ENCODE measurements at places on chromosomes 1 and 21.

DNA sequence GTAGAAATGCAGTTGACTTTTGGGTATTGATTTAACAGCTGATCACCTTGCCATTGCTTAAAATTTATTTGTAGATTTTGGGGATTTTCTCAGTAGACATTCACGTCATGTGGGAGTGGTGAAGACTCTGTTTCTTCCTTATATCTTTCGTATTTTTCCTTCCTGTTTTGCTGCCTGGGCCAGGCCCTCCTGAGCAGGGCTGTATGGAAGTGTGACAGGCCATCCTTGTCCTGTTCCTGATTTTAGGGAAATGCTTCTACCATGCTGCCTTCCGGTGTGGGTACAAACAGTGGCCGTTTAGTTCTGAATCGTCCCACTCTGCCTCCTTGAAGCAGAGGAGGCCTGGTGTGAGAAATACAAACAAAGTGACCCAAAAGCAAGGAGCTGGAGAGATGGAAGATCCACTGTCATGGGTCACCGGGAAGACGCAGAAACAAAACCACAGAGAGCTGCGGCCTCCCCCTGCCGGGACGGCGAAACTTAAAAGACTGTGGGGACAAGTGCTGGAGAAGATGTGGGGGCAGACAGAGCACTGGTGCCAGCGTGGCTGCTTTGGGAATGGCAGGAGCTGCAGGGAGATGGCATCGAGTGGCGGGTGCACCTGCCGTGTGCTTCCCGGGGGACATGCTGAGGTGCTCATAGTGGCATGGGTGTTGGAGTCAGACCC, 7.6 kb downstream of the AGPAT3 start:
- no peak for DNase-seq

GRCh38 chr1:36208978-36209703, 15.1 kb upstream of the THRAP3 start:
- no peak for DNase-seq

GRCh38 chr21:25402134-25402961, 204.9 kb downstream of the MRPL39 start:
- DNase-seq, result no peak

GRCh38 chr1:180616439-180616838, 15.4 kb upstream of the XPR1 start:
- DNase-seq, result no peak

DNA sequence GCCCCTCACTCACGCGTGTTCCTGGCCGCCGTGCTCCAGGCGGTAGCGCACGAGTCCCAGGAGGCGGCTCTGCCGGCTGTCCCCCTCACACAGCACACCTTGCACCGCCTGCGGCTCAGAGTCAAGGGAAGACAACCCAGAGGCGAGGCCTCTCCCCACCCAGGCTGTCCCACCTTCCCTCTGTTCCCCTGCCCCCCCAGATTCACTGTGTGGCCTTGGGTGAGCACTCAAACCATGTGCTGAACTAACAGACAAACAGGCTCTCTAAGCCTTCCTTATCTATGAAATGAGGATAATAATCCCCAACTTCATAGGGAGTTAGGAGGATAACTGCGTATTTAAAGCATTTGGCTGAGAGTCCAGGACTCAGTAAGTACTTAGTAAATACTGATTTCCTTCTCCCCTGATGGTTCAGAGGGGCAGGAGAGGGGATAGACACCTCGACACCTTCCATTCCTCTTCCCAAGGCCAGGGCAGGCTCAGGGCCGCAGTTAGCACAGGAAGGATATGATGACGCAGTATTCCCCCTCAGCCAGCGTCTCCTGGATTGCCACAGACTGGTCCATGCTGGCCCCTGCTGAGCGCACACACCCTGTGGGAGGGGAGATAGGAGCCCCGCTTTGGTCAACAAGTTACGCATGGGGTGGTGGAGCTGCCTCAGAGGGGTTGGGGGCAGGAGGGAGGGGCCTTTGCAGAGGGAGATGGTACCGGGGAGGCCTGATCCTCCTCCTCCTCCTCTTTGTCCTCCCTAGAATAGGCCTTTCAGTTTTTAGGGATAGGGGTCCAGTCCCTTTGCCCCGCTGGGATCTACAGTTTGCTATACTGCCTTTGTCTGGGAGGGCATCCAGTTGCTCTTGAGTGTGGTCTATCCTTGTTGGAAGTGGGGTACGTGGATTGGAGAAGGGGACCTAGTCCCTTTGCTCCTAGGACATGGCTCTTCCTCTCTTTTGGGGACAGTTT, 830 bp downstream of the INPP5B start:
- DNase-seq, result no peak

DNA sequence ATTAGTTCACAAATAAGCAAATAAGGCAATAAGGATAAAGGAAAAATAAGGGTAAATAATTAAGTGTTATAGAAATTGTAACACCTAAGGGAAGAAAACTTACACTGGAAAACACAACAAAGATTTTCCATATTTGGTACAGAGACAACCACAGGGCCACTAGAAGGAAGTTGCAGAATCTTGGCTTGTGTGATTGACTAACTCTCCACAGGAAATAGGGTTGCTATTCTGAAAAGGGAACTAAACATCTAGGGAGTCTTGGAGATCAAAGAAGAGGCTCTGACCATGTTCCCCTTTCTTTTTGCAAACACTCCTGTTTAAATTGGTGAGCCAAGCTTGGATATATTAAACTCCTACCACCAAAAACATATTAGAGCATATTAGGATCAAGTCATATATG, 59.1 kb downstream of the APCS start:
- no peak for DNase-seq

GRCh38 chr21:35648512-35648911, 411.8 kb downstream of the SETD4 start:
- DNase-seq, result no peak

DNA sequence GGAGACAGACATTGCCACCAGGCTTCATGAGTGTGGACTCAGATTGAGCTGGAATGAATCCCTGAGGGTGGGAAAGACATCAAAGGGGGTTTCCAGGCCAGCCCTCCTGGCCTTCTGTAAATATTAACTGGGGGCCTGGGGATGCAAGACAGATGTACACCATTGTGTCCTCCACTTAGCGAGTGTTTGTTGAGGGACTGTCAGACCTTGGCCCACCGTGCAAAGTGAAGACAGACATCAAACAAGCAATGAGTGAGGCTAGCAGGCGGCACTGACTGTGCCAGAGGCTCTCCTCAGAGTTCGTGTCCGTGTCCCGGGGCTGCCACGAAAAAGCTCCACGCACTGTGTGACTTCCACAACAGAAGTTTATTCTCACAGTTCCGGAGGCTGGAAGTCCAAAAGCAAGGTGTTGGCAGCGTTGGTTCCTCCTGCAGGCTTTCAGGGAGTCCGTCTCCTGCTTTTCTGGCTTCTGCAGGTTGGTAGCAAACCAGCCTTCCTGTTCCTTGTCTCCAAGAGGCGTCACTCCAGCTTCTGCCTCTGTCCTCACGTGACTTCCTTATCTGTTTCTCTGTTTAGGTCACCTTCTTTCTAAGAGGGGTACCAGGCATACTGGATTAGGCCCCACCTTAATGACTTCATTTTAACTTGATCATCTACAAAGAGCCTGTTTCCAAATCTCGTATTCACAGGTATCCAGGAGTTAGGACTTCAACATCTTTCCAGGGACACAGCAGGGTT, 59.1 kb downstream of the DISP3 start:
- DNase-seq, result no peak

- no peak for DNase-seq
Observed at GRCh38 chr1:228400692-228401454, 5.8 kb downstream of the TRIM11 start.

DNA sequence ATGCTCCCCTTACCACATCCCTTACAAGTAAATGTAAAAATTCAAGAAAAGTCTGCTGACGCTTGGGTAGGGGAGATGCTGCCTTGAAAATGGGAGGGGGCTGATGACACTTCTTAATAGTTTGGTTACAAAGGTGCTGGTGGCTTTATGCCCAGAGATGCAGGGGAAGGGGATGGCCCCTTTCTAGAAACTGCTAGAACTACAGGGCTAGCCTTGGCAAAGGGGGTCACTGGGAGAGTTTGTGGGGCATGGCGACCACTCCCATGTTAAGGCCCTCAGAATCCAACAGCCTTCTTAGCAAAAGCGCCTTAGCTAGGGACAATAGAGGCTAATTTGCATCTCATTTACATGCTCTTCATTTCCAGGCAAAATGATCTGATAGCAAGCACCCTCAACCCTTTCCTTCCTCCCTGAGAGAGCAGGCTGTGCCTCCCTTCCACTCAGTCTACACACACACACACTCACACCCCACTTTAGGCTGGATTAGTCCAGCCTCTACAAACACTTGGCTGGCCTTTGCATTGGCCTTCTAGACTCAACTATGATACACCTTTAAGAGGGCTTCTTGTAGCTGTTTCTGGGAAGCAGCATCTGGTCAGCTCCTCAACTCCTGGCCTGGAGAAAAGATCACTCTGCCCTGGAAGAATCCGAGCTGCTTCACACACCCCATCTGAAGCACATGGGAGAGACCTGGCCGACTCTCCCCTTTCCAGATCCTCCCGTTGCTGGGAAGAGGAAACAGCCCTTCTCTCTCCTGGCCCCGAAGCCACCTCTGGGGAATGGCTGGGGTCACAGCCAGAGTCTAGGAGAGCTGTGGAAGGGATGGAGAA, 1.7 kb downstream of the SEMA6C start:
- DNase-seq, result no peak

GRCh38 chr1:217493290-217493689, 137.6 kb downstream of the GPATCH2 start:
- no peak for DNase-seq

DNA sequence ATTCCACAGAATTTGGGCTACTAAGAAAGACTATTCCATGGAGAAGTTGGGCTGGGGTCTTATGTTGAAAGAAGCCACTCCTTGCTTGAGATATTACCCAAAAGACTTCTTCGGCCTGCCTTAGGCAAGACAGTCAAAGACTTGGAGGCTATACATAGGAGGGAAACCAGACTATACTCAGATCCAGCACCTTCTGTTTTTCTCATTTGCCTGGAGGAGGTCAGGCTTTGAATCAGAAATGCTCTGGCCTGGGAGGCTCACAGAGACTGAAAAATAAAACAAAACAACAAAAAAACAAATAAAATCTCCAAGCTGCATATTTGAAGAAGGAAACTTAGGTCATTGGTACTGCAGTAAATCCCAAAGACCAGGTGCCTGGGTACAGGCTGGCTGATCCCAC, 38.4 kb upstream of the EXOSC10 start:
- no peak for DNase-seq

- DNase-seq, result no peak
Observed at GRCh38 chr1:227898502-227899140, 49.1 kb downstream of the WNT9A start.

- no peak for DNase-seq
Observed at GRCh38 chr1:95021119-95021518, 51.6 kb downstream of the ALG14 start.

GRCh38 chr21:30958741-30959140, 77.4 kb upstream of the KRTAP11-1 start:
- DNase-seq, result no peak

DNA sequence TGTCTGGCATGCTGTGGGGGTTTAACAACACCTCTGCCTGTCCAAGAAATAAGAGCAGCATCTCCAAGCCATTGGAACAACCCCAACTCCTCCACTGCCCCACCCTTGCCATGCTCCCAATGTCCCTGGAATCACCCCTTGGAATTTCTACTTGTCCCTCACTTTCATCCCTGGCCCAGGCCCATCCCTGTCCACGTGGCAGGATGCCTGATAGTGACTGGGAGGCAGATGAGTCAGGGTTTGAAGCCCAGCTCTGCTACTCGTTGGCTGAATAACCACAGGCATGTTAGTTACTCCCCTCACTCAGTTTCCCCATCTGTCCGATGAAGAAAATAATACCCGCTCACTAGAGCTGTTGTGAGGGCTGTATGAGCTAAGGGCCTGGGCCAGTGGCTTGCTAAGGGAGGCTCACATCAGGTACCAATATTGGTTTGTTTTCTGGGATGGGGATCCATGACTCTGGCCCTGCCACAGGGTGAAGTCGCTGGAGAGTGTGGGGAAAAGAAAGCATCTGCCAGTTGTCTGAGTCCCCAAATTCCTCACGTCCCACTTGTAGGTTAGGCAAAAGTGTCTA, 99.4 kb upstream of the TLR5 start:
- DNase-seq, result no peak

- no peak for DNase-seq
Observed at GRCh38 chr1:36134031-36134430, 9.0 kb upstream of the COL8A2 start.

DNA sequence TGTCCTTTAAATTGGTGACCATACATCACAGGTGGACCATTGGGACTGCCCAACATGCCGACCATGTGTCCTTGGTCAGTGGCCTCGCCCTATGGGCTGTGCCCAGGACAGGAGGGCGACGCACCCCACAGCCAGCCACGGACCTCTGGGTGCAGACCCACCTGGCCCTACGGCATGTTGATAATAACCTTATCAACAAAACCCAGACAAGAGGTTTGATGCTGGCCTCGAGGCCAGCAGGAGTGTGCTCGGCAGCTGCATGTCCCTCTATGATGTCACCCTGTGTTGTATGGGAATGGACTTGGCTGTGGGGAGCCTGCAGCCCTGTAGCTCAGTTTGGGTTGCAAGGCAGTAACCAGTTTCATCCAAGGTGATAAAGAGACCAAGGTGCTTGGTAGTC, 32.1 kb downstream of the SLC37A1 start:
- DNase-seq, result no peak

DNA sequence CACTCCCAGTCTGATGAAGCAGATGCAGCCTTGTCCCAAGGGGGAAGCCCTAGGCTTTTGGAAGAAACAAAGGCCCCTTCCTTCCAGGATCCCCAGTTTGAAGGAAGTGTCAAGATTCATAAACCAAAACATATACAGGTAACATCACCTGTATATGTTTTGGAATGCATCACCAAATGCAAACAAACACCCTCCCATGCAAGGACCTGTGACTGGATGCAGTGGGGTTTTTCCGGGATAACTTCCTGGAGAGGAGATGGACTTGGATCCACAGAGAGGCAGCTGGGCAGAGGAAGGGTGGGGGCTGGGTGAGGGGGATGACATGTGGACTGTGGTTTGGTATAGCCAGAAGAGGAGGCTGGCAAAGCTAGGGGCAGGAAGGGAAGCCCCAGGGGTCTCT, 1.5 kb upstream of the PLA2G2F start:
- no peak for DNase-seq

DNA sequence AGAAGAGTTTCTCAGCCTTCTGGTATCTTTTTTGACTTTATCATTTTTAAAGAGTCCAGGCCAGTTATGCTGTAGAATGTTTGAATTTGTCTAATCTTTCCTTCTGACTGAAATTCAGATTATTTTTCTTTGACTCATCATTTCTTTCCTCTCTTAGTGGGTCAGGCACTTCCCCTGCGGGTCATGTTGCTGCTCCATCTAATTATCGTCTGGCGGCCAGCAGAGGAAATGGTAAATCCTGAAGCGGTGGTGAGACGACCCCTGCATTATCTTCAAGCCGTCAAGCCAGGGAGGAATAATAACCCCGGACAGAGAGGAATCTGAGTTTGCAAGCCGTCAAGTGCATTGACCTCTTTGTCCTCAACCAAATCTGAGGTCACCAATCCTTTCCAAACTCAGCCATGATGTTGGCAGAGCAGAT, 102.1 kb downstream of the ADSS2 start:
- no peak for DNase-seq
